ENCODE measurements at places on chromosomes 12 and 14.

GRCh38 chr12:109890620-109891170, 9.4 kb upstream of the TCHP start:
- no peak for DNase-seq
- no peak overlapping the region for H3K27ac ChIP-seq
- H3K27me3 ChIP-seq, result peaks cover 3% of the 10 kb centered on the region
- H3K4me3 ChIP-seq, result no peak overlapping the region
- peaks cover 47% of the 10 kb centered on the region for H3K4me1 ChIP-seq

- H3K36me3 ChIP-seq, result peaks cover 10% of the 10 kb centered on the region
- DNase-seq, result no peak
- H3K4me1 ChIP-seq, result peaks cover 51% of the 10 kb centered on the region
- peak overlapping the region; percentile 94 for H3K4me3 ChIP-seq
These were observed 1.5 kb downstream of the L3HYPDH start for GRCh38 chr14:59482541-59483331.

DNA sequence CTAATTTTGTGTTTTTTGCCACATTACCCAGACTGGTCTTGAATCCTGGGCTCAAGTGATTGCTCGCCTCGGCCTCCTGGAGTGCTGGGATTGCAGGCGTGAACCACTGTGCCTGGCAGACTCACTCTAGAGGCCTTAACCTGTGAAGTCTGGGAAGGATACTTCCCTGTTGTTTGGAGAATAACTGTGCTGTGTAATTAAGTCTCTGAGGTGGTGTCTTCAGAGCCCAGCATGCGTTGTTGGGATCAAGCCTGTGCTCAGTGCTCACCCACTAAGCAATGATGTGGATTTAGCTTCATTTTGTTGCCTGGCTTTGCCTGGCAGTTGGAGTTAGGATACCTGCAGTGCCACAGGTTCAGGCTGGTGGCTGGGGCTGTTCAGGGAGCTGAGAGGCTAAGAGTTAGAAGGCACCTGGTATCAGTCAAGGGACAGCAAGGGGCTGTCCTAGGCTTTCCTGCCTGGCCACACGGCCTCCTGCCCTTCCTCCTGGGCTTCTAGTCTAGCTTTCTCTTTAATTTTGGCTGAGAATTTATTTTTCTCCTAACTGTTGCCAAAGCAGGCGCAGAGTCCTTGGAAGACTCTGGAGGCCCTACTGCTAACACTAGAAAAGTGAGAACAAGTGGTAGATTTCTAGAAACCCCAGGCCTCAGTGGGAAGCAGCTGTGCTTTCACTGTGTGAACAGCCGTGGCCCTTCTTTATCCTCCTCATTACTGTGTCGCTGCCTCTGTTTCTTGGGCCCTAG, 38.5 kb downstream of the EP400 start:
- no peak overlapping the region for H3K4me3 ChIP-seq
- no peak for DNase-seq
- H3K27ac ChIP-seq, result no peak overlapping the region
- H3K4me1 ChIP-seq, result no peaks in the 10 kb centered on the region
- no peaks in the 10 kb centered on the region for H3K27me3 ChIP-seq

DNA sequence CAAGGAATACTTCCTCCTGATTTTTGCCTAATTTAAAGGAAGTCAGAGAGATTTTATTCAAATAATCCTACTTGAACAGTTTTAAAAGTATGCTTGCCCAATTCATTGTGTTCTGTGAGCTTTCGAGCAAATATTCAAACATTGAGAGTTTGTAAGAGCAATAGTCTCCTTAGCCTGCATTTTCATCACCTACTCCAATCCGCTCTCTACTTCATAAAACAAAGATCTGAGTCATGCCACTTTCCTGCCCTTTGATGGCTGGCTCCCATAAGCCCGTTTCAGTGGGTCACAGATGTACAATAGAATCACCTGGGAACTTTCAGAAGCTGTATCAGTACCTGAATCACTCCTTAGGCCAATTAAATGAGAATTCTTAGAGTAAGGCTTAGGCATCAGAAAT, 319.2 kb downstream of the PDZRN4 start:
- H3K4me1 ChIP-seq, result no peaks in the 10 kb centered on the region
- no peaks in the 10 kb centered on the region for H3K27me3 ChIP-seq
- H3K27ac ChIP-seq, result no peak overlapping the region
- no peak overlapping the region for H3K4me3 ChIP-seq
- no peaks in the 10 kb centered on the region for H3K36me3 ChIP-seq

- DNase-seq, result no peak
- no peak overlapping the region for H3K4me3 ChIP-seq
- no peaks in the 10 kb centered on the region for H3K27me3 ChIP-seq
- no peak overlapping the region for H3K27ac ChIP-seq
These were observed 229.0 kb downstream of the SEC23A start for GRCh38 chr14:38873941-38874612.

DNA sequence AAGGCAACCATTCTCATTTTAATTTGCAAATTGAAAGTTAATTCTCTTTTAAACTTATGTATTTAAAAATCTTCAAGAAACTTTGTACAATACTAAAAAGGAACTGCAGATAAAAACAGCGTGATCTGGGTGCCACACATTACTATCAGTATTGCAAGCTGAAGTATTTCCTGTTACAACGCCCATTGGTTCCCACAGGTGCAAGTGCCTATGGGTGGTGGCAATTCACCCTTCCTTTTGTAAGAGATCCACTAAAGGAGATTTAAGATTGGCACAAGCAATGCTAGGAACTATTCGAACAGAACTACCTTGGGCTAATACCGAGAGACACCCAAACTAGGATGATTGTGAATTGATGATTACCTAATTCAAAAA, 13.2 kb downstream of the TAOK3 start:
- peak overlapping the region; percentile 94 for H3K27ac ChIP-seq
- H3K36me3 ChIP-seq, result peaks cover 10% of the 10 kb centered on the region
- peaks cover 45% of the 10 kb centered on the region for H3K4me1 ChIP-seq
- peak overlapping the region; percentile 99 for H3K4me3 ChIP-seq
- H3K27me3 ChIP-seq, result no peaks in the 10 kb centered on the region
- peak; percentile 19 for DNase-seq

DNA sequence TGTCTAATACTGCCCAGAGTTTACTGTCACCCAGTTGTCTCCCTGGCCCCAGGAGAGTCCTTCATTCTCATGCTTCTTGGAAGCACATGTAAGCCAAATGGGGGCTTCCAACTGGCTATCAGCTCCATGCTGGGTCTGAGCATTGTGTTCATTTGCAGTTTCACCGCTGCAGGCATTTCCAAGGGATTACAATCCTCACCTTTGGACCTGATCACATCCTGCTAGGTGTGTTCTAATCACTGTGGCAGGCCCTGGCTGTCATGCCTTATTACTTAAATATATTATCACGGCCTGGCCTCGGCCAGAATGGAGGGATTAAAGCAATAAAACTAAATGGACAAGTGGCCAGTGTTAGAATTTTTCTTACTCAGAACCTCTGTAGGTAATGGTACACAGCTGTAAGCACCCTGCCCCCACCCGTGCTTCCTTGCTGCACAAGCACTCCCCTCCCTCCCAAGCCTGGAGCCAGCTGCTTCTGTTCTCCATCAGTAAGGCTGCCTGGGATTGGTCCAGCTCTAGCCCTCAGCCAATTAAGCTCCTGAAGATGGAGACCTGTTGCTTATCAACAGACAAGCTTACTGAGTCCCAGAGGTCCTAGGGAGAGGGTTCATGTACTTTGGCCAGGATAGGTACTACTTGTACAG, 175.9 kb upstream of the RBM19 start:
- no peak overlapping the region for H3K4me3 ChIP-seq
- no peaks in the 10 kb centered on the region for H3K4me1 ChIP-seq
- no peak overlapping the region for H3K27ac ChIP-seq
- DNase-seq, result no peak
- no peaks in the 10 kb centered on the region for H3K36me3 ChIP-seq
- H3K27me3 ChIP-seq, result no peaks in the 10 kb centered on the region

GRCh38 chr12:85468356-85469157, 188.5 kb downstream of the ALX1 start:
- H3K4me3 ChIP-seq, result peak overlapping the region; percentile 74
- peak; percentile 13 for DNase-seq
- H3K27me3 ChIP-seq, result no peaks in the 10 kb centered on the region

DNA sequence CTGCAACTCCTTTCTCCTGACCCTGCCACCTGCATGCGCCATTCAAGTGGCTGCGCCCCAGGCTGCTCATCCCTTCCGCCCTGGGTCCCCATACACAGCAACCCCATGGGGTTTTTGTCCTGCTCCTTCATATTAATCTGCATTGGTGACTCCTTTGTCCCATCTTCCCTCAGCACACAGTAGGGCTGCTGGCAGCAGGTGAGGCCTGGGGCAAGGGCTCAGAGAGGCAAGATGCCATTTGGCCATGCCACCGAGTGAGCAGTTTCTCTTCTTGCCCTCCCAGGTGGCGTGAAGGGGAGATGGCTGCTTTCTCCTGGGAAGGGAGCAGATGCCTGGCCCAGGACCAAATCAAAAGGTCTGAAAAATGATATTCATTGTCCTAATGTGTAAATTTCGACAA, 9.1 kb downstream of the RTL1 start:
- no peak for DNase-seq
- no peaks in the 10 kb centered on the region for H3K36me3 ChIP-seq
- no peak overlapping the region for H3K4me3 ChIP-seq
- H3K4me1 ChIP-seq, result no peaks in the 10 kb centered on the region
- peaks cover 8% of the 10 kb centered on the region for H3K27me3 ChIP-seq

GRCh38 chr12:56954057-56954957, 3.1 kb downstream of the RDH16 start:
- no peak for DNase-seq
- H3K27ac ChIP-seq, result no peak overlapping the region
- H3K27me3 ChIP-seq, result peaks cover 2% of the 10 kb centered on the region
- H3K36me3 ChIP-seq, result no peaks in the 10 kb centered on the region

DNA sequence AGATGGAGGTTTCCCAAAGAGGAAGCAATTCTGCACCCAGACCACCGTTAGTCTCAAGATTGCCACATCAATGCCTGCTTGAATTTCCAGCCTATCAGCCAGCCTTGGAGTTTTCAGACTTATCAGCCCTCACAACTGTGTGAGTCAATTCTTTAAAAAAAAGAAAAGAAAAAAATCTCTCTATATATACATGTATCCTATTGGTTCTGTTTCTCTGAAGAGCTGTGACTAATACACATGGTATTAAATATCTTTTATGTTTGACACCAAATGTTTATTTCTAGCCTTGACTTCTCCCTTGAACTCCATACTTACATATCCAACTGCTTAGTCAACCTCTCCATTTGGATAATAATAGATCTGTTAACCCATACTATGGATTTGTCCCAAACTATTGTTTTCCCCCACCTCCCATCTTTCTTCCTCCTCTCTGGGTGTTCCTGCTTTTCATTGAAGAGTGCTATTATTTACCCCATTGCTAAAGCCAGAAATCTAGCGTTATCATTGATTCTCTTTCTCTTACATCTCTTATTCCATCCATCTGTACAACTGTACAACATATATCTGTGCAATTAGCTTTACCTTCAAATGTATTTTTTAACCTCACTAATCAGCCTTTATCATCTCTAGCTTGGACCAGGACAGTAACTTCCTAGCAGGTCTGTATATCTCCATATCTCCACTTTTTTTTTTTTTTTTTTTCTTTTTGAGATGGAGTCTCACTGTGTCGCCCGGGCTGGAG, 22.7 kb upstream of the EID3 start:
- H3K36me3 ChIP-seq, result peaks cover 3% of the 10 kb centered on the region
- no peak overlapping the region for H3K27ac ChIP-seq
- H3K4me3 ChIP-seq, result no peak overlapping the region
- no peak for DNase-seq
- H3K27me3 ChIP-seq, result peaks cover 4% of the 10 kb centered on the region
- peaks cover 18% of the 10 kb centered on the region for H3K4me1 ChIP-seq

DNA sequence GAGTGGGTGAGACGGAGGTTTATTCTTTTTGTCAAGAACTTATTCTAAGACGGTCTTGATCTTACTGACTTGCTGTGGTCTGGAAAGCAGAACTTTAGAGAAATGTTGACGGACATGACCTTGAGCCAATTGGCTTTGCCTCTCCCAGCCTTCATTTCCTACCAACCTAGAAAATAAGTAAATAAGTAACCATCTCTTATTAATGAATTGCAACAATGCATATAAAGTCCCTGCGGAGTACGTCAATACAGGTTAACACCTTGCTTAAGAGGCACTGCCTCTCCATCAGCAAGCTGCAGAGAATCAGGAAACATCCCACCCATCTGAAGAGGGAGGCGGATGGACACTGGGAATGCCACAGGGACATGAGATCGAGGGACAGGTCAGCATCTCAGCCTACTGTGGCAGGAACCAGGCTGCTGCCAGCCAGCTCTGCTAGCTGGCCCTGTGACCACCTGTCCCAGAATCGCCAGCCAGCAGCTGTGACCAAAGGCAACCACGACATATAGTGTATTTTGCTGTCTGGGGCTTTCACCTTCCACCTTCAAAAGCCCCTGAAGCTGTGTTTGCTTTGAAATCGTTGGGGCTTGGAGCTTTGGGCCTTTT, 208.3 kb downstream of the BCL11B start:
- DNase-seq, result no peak
- H3K36me3 ChIP-seq, result no peaks in the 10 kb centered on the region
- H3K27me3 ChIP-seq, result no peaks in the 10 kb centered on the region
- H3K4me3 ChIP-seq, result no peak overlapping the region
- H3K4me1 ChIP-seq, result no peaks in the 10 kb centered on the region

DNA sequence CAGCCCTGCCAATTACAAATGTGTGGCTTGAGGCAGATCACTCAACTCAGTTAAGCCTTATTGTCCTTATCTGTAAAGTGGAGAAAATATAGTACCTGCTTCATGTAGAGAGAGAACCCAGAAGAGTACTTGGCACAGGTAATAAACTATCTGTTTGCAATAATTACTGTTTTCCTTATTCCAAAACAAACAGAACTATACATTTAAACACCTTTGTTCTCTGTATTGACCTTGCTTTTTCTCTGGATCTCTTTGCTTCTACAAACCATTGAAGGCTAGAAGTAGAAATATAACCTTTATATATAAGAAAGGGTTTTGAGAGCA, 70.8 kb upstream of the SRSF5 start:
- H3K36me3 ChIP-seq, result peaks cover 43% of the 10 kb centered on the region
- peaks cover 88% of the 10 kb centered on the region for H3K4me1 ChIP-seq
- DNase-seq, result no peak

DNA sequence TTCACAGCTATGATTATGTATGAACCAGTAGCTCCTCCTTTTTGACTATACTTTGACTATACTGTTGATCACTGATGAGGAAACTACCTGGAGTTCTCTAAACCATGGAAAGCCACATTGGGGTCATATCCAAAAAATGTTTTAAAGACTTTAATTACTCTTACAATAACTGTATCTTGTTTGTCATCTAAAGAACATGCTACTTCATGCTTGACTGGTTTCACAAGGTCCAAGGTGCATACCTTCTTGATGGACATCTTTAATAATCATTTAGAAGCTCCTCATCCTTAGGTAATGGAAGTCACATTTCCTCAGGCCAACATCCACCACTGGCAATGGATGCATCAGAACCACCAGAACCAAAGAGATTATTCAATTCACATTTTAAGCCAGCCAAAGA, 29.9 kb downstream of the WASHC3 start:
- H3K4me3 ChIP-seq, result no peak overlapping the region
- no peak overlapping the region for H3K27ac ChIP-seq
- H3K4me1 ChIP-seq, result no peaks in the 10 kb centered on the region
- no peak for DNase-seq
- peaks cover 30% of the 10 kb centered on the region for H3K36me3 ChIP-seq
- H3K27me3 ChIP-seq, result no peaks in the 10 kb centered on the region
